Activated gamma-delta T cell (primary cell): ENCODE measurements at places on chromosomes 13 and 19.

DNA sequence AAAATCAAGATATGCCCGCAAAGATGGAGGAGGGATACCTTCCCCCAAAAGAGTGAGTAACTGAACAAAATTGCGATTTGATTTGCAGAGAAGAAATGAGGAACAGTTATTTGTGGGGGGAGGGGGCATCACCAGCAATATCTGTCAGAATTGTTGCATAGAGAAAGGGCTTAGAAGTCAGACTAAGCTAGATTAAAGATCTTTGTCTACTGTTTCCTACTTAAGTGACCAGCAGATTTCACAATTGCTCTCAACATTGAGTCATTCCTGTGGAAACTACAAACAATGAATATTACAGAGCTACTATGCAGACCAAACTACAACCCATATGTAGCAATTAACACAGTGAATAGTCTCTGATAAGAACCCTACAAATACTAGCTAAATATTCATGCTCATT is 27.4 kb downstream of the FPR3 start:
- DNase-seq, result no peak

- no peak for DNase-seq
Observed at GRCh38 chr13:40059540-40060232, 404.2 kb downstream of the COG6 start.

DNA sequence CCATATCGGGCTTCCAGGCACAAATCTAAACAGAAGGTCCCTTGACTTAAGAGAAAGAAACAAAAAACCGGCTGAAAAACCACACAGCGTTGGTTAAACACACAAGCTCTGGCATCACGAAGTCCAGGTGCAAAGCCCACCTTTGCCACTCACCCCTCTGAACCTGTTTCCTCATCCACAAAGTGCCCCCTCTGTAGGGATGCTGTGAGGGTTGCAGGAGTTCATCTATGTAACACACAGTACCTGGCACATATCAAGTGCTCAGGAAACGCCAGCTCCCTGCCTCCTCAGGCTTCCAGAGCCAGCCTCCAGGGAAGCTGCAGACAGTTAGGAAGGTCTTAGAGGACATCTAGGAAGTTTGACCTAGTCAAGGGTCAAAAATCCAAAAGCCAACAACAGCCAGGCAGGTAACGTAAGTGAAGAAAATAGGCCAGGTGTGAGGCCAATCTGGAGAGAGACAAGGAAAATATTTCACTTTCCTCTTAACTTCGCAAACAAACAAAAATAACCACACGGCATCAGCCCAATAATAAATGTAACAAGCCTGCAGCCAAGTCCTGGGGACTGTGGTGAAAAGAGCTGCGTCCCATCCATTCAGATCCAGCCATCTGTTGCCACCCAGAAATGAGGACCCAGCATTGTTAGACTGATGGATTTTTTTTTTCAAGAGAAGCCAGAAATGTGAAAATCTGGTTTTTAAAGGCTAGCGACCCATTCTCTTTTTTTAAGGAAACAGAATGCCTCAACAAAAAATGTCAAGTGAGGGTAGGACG is 10.0 kb downstream of the KDELR1 start:
- DNase-seq, result no peak

DNA sequence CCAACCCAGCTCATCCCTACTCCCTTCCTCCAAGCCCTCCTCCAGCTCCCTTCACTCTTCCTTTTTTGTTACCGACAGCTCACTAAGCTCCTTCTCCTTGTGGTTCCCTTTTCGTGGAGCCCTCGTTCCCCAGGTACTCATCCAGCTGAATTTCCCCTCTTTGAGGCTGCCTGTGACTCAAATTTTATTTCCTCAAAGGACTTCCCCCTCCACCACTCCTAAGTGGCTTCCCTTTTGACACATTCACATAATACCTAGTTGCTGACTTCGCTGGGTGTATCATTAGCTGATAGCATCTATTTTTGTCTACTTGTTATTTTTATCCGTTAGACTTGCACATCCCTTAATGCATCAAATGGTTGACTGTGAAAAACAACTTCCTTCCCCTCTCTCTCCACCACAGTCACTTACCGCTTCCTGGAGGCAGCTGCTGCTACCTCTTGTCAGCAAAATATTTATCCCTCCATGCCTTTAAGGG is 14.5 kb downstream of the FFAR2 start:
- no peak for DNase-seq

DNA sequence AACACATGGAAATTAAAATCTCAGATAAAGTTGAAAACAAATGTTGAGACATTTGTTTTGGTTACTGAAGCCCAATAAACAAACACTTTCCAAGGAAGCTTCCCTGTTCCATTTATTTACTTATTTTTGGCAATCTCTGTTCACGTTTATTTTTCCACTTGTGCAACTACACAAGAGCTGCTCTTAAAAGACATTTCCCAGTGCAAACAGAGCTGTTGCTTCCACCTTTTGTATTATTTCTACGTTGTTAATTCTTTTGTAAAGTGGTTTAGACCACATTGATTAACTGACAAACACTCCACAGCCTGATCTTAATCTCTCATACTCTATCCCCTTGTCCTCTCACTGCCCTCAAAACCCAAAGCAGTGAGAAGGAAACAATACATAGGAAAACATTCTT is 757.6 kb downstream of the LIG4 start:
- DNase-seq, result no peak

DNA sequence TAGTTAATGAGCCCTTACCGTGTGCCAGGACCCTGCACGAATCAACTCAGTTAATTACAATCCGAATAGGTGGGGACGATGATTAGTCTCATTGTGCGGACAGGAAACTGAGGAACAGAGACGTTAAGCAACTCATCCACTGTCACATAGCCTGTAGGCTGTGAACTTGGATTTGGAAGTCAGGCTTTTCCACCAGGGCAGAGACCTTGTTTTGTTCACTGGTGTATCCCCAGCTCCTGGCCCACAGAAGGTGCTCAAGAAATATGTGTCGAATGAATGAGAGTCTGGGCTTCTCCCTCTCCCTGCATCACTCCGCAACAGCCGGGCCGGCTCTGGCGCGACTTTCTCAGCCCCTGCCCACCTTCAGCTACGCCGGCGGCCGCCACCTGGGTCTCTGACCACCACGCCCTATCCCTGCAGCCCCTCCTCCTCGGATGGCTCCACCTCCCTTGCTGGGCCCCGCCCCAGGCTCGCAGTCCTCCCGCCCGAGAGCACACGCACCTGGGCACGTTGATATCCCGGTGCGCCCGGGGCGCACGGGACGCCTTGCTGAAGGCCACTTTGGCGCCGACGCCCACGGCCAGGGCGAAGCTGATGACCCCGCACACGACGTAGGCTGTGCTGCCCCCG is 1.3 kb downstream of the SHISA7 start:
- no peak for DNase-seq
